Suppressor macrophage treated with lipopolysaccharide for 4 hours (primary cell): ENCODE measurements at places on chromosomes 1 and 21.

DNA sequence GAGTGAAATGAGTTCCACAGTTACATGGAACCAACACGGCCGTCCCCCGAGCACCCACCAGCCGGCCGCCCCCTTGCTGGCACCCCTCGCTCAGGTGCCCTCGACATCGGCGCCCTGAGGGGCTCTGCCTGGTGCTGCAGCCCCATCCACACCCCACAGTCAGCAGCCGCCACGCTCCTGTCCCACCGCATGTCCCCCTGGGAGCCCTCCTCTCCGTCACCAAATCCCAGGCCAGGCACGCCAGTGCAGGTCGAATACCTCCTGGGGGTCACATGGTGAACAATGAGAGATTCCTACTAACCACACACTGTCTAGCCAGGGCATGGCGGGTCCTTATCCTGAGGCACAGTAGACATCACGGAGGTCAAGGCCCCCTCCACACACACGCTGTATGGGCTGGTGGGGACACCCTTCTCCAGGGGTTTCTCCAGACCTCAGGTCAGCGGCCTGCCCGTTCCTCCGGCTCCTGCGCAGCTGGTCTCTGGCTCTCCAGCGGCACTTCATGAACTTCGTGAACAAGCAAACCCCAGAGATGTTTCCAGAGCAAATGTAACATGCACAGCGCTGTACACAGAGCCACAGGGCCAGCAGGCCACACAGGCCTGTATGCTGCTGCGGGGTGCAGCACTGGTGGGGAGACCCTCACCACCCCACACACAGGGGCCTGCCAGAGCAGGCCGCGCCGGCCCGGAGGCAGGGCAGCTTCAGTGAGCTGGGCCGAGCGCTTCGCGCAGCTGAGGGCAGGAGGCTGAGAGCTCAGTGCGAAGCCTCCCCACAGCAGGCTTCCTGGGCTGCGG lies 21.8 kb downstream of the POFUT2 start:
- no peak for DNase-seq

GRCh38 chr1:81797701-81798100 lies 3.0 kb upstream of the ADGRL2 start:
- no peak for DNase-seq

GRCh38 chr1:242787968-242788367 lies 263.5 kb upstream of the PLD5 start:
- DNase-seq, result no peak

GRCh38 chr1:16918371-16918770 lies 3.4 kb upstream of the CROCC start:
- DNase-seq, result no peak

DNA sequence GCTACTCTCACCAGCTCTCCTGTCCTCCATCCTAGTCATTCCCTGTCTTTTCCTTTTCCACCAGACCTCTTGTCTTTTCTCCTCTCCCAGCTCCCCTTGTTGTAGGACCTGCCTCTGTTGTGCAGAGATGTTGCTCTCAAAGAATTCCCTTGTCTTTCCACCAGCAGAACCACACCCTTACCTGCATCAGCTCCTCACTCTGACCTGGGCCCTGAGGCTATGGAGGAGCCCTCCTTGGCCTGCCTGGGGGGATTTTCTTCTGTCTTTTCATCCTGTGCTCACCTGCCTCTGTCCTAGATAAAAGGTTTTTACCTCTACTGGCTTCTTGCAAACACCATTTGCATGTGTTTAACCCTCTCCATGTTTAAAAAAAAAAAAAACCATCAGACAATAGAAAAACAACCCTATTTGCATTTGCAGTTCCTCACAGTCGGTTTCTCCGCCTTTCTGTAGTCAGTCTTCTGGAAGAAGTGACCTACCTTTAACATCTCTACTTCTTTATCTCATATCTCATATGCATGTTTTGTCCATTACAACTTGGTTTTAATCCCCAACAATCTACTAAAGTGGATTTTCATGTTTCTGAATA lies 12.1 kb downstream of the FCRL5 start:
- DNase-seq, result no peak

DNA sequence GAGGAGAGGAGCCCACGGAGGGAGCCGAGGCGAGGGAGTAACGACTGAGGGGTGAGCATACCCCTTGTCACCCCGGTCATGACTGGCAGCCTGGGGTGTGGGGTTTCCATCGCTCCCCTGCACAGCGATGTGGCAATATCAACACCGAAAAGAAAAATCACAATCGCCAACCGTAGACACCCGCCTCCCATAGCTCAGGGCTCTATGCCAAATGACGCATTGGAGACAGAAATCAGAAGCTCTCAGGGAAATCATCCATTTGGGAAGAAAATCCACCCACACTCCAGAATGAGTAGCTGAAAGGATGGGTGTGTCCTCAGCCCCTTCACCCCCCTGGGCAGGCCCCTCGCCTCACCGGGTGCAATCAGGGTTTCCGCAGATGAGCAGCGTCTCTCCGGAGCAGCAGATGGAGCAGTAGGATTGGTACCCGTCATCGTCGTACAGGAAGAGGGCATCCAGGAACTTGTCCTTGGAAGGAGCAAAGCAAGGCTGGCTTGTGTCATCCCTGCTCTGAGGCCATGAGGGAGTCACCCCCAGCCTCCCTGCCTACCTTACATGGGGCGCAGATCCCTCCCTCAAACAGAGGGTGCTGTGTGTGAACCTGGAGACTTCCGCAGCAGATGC lies 2.5 kb downstream of the DNMT3L start:
- no peak for DNase-seq

GRCh38 chr1:224180783-224181452 lies 2.1 kb upstream of the DEGS1 start:
- no peak for DNase-seq

GRCh38 chr1:171863531-171863930 lies 22.2 kb downstream of the DNM3 start:
- no peak for DNase-seq

- DNase-seq, result no peak
These were observed 233.5 kb upstream of the SGIP1 start for GRCh38 chr1:66300280-66300971.

GRCh38 chr1:18554099-18554498 lies 73.4 kb downstream of the KLHDC7A start:
- no peak for DNase-seq

GRCh38 chr1:115652236-115652788 lies 10.5 kb downstream of the VANGL1 start:
- DNase-seq, result no peak

GRCh38 chr1:181919542-181919941 lies 142.0 kb downstream of the ZNF648 start:
- no peak for DNase-seq

GRCh38 chr1:193707271-193708021 lies 521.0 kb upstream of the B3GALT2 start:
- DNase-seq, result no peak

DNA sequence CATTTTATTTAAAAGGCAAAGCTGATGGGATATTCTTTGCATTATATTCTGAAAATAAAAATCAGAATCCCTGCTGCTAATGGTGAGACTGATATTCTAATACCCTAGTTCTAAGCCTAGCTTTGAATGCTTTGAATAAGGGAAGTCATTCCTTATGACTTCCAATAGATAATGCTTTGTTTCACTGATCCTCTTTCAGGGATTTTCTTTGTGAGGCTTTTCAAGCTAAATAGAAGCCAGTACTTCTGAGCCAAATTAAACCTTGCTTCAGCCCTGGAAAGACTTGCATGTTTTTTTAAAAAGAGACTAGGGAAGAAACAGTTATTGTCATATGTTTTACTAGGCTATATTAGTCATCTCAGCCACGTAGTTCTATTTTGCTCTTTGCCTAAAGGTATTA lies 68.5 kb upstream of the CACYBP start:
- DNase-seq, result no peak

GRCh38 chr1:205583461-205584130 lies 48.2 kb downstream of the ELK4 start:
- no peak for DNase-seq

DNA sequence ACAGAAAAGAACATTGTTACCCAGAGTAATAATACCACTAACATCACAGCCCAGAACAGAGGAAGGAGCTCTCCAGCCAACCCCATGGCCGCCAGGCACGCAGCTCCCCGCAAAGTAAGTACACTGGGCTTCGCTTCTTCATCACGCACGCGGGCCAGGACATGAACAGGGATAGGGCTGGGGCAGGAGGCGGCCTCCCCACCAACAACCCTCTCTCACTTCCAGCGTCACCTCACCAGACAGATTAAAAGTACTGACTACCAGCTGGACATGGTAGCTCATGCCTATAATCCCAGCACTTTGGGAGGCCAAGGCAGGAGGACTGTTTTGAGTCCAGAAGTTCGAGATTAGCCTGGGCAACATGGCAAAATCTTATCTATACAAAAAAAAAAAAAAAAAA lies 78.3 kb downstream of the NPHP4 start:
- DNase-seq, result no peak

- no peak for DNase-seq
These were observed 6.6 kb downstream of the CLEC20A start for GRCh38 chr1:178490136-178490535.

DNA sequence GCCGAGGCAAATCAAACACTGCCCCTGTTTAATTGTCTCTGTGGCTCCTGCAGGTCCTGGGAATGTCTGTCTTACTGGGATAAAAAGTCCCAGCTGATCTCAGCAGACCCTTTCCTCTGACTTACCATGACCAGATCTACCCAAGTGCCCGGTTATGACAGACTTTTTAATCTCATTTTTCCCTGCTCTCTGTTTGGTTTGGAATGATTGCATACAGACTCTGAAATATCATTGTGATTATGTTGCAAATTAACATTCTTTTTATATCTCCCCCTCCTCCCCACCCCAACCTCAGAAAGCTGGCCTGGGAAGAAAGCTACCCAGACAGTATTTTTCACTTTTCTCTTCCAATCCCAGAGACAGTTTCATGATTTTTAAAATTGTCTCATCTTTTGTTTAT lies 16.3 kb downstream of the RAB7B start:
- DNase-seq, result no peak

DNA sequence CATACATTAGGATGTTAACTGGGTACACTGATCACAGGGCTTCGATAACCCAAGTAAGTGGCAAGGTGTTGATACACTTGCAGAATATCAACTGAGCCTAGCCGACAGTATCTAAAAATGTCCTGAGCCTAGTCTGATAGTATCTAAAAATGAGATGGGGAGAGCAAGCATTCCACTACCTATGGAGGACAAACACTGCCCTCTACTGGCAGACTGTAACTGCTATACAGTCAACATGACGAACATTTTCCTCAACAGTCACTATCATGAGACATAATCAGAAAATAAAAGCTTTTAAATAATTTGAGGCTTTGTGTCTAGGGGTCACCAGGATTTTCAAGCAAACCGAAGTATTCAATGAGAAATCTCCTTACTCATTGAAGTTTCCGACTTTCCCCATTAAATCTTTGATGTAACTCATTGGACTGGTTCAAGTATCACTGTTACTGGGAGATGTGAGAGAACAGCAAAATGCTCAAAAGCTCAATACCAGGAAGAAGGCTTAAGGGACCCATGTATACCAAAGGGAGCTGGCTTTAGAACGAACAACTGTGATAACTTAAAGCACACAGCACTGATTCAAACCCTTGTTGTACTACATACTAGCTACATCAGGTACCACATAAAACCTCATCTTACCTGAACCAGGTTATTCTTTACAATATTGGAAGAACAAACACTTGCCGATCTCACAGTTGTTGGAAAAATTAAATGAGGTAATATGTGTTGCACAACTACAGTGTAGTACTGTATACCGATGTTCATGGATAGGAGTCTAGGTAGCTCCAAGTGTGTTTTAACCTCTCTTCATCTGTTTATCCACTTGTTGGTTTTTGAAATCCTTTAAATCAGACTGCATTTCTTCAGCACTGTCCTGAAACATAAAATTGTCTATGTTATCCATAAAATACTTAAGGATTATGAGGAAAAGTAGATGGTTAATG lies 31.1 kb upstream of the SLC45A3 start:
- peak; percentile 93 for DNase-seq
